ENCODE measurements at places on chromosomes 13 and 19.
A peak's percentile ranks its signal among the peaks of the same experiment; 100 is the strongest.

DNA sequence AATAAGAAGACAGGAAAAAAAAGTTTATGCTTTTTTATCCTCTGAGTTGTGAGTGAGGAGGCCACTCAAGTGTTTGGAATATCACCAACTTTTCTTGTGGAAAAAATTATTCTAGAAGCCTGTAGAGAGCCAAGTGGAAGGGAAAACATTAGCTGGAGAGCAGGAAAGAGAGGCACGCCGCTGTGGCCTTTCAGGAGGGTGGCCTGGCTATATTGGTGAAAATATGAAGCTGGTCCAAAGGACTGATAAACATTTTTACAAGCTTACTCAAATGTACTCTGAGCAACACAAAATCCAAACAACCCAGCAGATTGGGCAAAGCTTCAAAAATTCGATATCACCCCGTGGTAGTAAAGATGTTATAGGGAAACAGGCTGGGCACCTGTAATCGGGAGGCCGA, 2.3 kb upstream of the EIF3G start:
- DNase-seq: no peak

DNA sequence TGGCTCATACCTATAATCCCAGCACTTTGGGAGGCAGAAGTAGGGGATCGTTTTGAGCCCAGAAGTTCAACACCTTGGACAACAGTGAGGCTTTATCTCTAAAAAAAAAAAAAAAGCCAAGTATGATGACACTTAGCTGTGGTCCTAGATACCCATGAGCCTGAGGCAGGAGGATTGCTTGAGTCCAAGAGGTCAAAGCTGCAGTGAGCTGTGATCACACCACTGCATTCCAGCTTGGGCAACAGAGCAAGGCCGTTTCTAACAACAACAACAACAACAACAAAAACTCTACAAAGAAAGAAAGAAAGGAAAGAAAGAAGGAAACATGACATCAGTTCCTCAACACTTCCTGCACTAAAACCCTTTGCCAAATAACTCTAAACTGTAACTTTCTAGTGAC, 265.1 kb upstream of the DACH1 start:
- no peak for DNase-seq

GRCh38 chr19:18833849-18834643, 2.3 kb downstream of the UPF1 start:
- no peak for DNase-seq

DNA sequence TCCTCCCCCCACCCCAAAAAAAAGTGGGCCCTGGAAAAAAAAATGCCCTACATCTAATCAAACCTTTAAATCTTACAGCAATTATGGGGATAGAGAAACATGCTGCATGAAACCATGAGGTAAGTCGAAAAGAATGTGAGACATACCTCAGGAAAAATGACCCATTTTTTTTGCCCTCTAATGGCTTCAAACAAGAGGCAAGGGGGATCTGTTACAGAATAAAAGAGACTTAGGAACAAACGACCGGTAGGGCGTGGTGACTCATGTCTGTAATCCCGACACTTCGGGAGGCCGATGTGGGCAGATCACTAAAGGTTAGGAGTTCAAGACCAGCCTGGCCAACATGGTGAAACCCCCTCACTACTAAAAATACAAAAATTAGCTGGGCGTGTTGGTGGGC, 8.4 kb downstream of the RGL3 start:
- no peak for DNase-seq

- peak; percentile 95 for DNase-seq
Observed at GRCh38 chr19:6737873-6738786, 750 bp upstream of the GPR108 start.

GRCh38 chr13:60351326-60351725, 45.7 kb upstream of the TDRD3 start:
- no peak for DNase-seq

- DNase-seq: no peak
Observed at GRCh38 chr19:50790396-50790795, at the start of gene ACP4. Gene ACP4 (plus strand): TSS chr19:50790415. CDS start chr19:50790415, 0 bp downstream.
